Caco-2 (cell line): ENCODE measurements at places on chromosomes 6 and 20.

DNA sequence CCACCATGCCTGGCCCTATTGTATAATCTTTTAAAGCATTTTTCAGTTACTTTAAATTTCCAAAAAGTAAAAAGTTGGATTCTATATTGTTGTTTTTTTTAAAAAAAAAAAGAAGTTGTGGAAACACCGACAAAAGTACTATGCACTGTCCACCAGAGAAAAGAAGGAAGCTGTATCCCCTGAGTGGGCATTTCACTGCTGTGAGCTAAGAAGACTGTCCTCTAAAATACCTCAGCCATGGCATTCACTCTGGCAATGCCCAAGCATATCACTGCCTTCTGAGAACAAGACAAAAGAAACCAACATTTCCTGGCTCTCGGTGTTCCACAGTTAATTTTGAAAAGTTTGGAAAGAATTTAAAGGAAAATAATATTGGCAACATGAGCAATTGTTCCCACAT is 117.8 kb downstream of the IPCEF1 start:
- DNase-seq = no peak

GRCh38 chr6:106431972-106432371 is 71.5 kb downstream of the CRYBG1 start:
- no peak for DNase-seq

DNA sequence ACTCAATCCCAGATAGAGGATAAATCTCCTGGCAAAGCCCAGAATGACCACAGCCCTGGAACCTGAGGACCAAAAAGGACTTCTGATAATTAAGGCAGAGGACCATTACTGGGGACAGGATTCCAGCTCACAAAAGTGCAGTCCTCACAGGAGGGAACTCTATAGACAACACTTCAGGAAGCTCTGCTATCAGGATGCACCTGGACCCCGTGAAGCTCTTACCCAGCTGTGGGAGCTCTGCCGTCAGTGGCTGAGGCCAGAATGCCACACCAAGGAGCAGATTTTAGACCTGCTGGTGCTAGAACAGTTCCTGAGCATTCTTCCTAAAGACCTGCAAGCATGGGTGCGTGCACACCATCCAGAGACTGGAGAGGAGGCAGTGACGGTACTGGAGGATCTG is 992 bp downstream of the ZSCAN16 start:
- no peak for DNase-seq

GRCh38 chr6:51300510-51300909 is 481.8 kb downstream of the TFAP2B start:
- no peak for DNase-seq

- DNase-seq = no peak
Measured at GRCh38 chr6:20559924-20560551, 25.8 kb downstream of the CDKAL1 start.

DNA sequence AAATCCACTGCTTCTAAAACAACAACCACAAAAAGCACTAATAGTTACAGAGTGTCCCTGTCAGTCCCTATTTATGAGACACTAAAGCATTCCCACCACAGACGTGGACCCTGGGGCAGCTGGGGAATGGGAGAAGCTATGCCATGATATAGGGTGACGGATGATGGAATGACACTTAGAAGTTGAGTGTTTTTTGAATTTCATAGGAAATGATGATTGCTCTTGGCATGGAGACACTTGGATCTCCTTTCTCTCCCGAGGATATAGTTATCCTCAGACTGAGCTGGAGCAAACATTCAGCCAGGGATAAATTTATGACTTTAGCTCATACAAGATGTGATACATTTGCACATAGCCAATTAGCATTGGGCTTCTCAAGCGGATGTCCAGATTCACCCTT is 151.2 kb downstream of the EDN3 start:
- no peak for DNase-seq

GRCh38 chr6:130034378-130035146 is 16.2 kb downstream of the L3MBTL3 start:
- peak; percentile 45 for DNase-seq

GRCh38 chr6:101605874-101606273 is 212.4 kb downstream of the GRIK2 start:
- DNase-seq = no peak

GRCh38 chr6:30640481-30640880 is 6.5 kb upstream of the C6orf136 start:
- no peak for DNase-seq

DNA sequence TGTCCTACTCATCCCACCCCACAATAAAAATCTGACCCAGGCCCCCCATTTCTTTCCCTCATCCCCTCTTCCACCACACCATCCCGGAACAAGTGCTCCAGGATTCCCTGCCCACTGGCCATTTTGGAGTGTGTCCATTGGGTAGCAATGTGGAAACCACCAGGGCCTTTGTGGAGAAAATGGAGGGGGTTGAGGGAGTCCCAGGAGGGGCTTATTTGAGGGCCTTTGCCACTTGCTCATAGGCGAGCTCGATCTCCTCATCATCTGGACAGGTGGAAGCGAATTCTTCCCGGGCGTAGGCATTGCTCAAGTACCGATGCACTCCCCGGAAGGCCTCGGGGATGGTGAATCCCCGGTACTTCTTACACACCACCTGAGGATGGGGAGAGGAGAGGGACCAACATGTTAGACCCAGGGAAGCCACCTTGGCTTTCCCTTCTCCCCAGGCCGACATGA is 1.6 kb upstream of the DDAH2 start:
- no peak for DNase-seq

DNA sequence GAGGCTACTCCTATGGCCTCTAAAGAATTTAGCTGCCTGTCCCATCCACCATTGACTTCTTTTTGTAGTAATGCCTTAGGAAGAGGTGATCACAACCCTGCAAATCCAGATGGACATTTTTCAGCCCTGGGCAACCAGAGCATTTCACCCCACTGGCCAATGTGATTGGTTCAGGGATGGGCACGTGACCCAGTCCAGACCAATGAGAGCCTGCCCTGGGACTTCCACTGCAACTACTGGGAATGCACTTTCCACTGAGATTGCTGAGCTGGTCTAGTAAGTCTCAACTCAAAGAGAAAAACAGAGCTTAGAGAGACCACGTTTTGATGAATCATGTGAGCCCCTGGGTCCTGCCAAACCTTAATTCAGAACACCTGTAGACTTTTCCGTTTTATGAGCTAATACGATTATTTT is 8.9 kb upstream of the UBE2V1 start:
- peak; percentile 76 for DNase-seq

DNA sequence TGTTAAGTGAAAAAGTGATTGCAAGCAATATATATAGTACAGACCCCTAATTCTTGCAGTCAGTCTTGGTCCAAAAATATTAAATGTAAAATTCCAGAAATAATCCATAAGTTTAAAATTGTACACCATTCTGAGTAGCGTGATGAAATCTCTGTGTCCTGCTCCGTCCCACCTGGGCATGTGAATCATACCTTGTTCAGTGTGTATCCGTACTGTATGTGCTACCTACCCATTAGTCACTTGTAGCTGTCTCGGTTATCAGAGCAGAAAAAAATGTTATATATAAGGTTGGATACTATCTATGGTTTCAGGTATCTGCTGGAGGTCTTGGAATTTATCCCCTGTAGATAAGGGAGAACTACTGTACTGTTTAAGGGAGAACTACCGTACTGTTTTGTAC is 16.3 kb downstream of the IRAK1BP1 start:
- no peak for DNase-seq

DNA sequence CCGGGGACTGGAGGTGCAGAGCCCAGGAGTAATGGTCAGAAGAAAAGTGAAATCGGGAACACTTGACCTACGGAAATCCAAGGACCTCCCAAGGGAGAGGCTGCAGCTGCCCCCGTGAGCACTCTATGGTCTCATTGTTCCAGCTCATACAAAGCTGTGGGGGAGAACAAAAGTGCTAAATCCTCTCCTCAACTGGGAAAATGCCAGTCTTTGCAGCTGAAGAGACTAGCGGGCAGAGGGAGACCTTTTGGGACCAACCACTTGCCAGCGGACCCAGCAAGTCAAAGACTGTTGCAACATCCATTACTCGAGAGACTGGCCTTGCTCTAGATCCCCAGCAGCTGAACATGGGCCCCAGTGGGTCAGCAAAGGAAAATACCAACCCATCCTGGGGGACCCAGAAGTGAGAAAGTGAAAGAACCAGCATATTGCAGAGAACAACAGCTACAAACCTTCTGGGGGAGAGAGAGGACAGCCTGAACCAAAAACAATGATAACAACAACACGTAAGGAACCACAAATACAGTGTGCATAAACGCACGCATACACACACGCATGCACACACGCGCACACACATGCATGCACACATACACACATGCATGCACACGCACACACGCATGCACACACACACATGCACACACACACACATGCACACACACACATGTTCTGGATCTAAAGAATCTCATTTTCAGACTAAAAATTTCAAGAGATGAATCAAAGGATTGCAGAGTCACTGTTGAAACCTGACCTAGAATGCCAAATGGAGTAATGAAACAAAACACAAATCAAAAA is 24.7 kb upstream of the ELMO2 start:
- DNase-seq = no peak

GRCh38 chr6:144632266-144632665 is 347.1 kb downstream of the UTRN start:
- DNase-seq = no peak

GRCh38 chr6:66735106-66735890 is 1028.3 kb upstream of the EYS start:
- no peak for DNase-seq

GRCh38 chr6:34559651-34560365 is 3.7 kb upstream of the SPDEF start:
- DNase-seq = no peak

DNA sequence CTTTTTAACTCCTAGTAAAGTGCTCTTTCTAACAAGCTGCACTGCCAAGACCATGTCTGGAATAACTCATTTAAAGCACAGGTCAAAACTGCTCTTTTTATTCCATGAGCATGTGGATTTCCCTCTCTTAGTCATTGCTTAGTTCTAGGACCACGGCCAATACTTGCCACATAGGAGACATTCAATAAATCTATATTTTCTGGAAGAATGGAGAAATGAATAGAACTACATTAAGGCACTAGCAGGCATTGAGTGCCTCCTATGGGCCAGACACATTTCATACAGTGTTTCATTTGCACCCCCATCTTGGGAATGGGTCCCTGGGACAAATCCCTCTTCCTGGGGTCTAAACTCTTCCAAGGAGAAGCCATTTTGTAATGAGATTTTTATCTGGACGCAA is 552.8 kb upstream of the CITED2 start:
- no peak for DNase-seq

- DNase-seq = no peak
Measured at GRCh38 chr6:107991061-107991460, 33.1 kb upstream of the SEC63 start.

- DNase-seq = no peak
Measured at GRCh38 chr20:8624046-8624445, 444.8 kb upstream of the PLCB4 start.

GRCh38 chr6:42221546-42221945 is 3.9 kb upstream of the MRPS10 start:
- no peak for DNase-seq

DNA sequence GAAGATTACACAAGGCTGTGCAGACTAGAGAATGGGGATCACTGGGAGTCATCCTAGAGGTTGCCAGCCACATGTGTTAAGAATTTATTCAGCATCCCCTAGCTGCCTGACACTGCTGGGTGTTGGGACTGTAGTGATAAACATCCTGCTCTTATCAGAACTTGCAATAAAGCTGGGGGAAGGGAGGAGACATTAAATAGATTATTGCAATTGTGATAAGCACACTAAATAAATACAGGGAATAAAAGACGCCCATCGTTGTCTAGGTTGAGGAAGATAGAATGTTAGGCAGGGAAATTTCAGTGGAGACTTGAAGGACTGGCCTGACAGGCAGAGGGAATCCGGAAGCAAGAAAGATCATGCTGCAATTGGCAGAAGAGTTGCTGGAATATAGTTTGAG is 33.2 kb upstream of the TRAM2 start:
- DNase-seq = no peak

GRCh38 chr20:63957690-63958441 is 1.6 kb upstream of the UCKL1 start:
- peak; percentile 91 for DNase-seq

- DNase-seq = no peak
Measured at GRCh38 chr6:129871221-129871620, 10.1 kb upstream of the TMEM244 start.

GRCh38 chr6:17744019-17744756 is 37.5 kb upstream of the NUP153 start:
- DNase-seq = no peak

- DNase-seq = no peak
Measured at GRCh38 chr6:303948-304558, 11.8 kb downstream of the DUSP22 start.

DNA sequence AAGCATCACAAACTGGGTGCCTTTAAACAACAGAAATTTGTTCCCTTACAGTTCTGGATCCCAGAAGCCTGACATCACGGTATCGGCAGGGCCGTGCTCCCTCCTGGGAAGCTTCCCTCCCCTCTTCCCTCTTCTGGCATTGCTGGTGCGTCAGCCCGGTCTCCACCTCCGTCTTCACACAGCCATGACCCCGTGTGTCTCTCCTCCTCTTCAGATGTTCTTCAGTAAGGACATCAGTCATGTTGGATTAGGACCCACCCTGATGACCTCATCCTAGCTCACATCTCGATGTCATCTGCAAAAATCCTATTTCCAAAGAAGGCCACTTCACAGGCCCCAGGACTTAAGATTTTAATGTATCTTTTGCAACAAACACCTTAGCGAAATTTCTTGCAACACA is 38.4 kb upstream of the TBXT start:
- no peak for DNase-seq

- DNase-seq = no peak
Measured at GRCh38 chr6:149112976-149113375, 204.5 kb upstream of the TAB2 start.

DNA sequence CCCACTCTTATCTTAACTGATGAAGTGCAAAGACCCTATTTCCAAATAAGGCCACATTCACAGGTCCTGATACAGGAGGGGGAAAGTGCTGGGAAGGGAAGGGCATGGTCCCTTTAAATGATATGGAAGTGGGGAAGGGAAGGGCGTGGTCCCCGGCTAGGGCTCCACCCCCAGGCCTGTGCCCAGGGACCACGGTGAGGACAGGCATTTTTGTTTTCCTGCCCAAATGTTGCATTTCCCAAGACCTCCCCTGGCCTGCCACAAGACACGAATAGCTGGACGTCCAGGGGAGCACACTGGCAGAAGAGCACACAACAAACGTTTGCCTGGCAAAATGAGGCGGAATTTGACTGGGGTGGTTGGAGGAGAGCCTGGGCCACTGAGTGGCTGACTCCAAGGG is 16.1 kb upstream of the HFE start:
- DNase-seq = no peak

DNA sequence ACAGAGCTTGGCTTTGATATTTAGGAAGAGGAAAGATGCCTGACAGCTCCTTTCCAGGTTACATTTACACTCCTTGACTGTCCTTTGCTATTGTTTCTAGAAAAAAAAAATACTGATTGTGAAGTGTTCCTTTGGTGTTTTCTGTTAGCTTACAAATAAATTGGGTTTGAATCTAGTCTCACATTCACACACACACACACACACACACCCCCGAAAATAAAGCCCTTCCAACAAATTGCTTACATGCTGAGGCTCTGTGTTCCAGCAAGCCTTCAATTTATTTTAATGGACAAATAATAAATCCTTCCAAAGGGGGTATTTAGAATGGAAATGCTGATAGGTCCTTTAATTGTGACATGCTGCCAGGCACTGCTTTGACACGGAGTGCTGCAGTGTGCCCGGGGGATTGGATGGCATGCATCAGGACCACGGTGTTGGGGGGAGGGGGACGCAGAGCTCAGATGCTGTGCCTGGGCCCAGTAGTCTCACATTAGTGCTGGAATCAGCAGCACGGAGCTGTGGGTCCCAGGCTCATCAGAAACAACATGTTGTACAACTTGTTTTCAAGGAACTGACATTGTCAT is 199.9 kb downstream of the CD83 start:
- DNase-seq = no peak
